Tibial artery (tissue), 4 donors: ENCODE measurements at places on chromosomes 2 and 18.
A peak's percentile ranks its signal among the peaks of the same experiment; 100 is the strongest.

- DNase-seq, result no peak
These were observed 1.4 kb upstream of the PLCL1 start for GRCh38 chr2:197803033-197803444.

DNA sequence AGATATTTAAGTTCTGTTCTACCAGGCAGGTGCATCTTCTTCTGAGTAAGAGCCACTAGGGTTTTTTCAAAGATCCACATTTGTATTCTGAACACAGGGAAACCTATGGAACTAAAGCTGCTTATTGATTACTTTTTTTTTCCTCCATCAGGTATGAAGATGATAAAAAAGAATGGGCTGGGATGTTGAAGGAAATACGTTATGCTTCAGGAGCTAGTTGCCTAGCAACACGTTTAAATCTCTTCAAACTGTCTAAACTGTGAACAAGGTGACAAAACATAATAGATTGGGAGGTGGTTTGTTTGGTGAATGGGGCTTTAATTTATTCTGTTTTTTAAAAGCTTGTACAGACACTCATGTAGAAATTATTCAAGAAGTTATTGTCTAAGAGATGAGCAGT, 15.9 kb downstream of the KLHL41 start:
- DNase-seq, result no peak

GRCh38 chr2:126782648-126783047, 116.0 kb upstream of the TEX51 start:
- peak; percentile 37 for DNase-seq

DNA sequence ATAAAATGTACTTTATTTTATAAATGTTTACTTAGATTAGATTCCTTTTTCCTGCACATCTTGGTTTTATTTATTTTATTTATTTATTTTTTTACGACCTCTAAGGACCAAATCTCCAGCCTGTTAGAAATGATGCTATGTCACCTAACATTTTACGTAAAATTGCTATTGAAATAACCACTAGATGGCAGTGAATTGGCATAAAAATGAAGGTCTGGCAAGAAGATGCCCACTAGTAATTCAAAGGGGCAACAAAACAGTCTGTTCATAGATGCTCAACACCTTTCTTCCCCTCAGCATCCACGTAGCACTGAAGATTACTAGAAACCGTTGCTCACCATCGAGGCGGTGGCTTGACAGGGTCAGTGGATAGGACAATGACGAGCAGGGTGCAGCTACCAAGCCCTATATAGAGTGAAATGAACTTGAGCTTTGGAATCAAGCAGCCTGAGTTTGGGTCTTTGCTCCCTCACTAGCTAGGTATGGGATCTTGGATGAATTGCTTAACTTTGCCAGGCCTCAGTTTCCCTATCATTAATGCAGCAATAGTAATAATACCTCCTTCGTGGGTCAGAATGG, 128.7 kb upstream of the L3MBTL4 start:
- no peak for DNase-seq

DNA sequence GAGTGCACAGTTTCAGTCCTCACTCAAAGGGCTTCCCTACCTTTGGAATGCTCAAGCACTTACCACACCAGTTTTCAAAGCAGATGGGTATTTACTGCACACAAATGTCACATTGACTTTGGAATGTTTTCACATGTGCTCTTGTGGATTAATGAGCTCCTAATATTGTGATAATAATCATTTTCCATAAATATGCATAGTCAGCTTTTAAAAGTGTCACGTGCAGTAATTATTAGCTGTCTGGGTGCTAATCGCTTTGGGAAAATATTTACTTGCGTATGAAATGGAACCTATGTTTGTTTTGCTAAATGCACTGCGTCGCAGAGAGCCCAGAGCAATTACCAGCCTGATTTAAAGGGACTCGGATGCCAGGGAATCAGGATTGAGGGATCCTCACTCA, 229.3 kb downstream of the SMAD2 start:
- DNase-seq, result no peak

GRCh38 chr18:36162981-36163380, 24.3 kb upstream of the MOCOS start:
- no peak for DNase-seq

DNA sequence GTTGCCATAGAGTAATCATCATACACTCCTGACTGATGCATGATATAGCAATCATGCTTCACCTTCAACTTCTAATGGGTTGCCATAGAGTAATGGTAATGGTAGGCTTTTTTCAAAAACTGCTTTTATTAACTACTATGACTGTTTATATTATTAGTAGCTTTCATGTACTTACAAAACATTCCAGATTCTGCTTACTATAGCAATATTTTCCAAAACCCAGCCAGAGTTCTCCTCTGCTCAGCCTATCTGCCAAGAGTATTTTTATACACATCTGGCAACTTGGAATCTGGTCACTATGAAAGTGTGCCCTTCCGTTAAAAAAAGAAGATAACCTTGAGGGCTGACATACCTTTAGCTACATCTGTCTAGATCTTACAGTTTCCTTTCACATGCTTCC, 5.0 kb upstream of the UNC80 start:
- DNase-seq, result no peak

- no peak for DNase-seq
These were observed 398.4 kb upstream of the CHST9 start for GRCh38 chr18:27583466-27583865.

- no peak for DNase-seq
These were observed 23.0 kb downstream of the POU3F3 start for GRCh38 chr2:104876606-104877570.

DNA sequence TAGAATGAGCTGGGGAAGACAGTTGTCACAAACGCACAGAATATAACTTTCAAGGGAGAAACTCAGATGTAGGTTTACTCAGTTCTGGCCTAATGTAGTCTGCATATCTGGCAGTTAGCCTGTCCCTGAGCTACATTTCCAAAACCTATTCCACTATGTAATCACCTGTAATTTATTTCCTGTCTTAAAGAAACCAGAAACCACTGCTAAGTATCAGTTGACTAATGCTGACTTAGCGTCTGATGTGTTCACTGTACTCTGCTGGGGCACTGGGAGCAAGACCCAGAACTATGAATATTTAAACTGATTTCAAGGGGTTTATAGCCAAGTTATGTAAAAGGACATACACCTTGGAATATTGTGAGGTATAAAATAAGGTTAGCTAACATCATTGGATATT, 1995.2 kb upstream of the PIK3C3 start:
- DNase-seq, result no peak

DNA sequence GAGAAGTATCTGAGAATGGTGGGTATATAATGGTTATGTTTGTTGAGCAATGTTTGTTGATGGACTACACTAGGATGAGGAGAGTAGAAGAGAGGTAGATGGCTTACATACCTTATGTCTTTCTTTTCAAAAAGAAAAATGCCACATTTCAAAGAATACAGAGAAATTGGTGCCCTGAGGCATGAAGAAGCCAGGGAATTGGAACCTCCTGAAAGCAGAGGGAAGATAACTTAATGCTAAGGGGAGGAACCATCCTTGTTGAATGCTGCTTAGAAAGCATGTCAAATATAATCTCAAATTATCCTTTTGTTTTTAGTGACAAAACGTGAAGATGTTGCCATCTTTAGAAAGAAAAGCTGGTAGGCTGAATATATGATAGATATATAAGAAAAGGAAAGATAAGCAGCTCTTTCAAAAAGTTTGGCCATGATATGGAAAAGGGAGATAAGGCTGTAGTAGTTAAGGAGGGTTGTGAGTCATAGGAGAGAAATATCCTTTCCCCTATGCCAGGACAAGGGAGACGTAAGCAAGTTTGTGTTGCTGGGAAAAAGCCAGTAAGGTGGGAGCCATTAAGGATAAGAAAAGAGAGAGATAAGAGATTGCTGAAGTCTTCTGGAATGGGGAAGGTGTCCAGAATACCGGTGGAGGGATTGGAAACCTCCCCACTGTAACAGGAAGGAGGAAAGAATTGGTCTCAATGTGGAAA, 66.3 kb downstream of the SCN2A start:
- DNase-seq, result no peak

DNA sequence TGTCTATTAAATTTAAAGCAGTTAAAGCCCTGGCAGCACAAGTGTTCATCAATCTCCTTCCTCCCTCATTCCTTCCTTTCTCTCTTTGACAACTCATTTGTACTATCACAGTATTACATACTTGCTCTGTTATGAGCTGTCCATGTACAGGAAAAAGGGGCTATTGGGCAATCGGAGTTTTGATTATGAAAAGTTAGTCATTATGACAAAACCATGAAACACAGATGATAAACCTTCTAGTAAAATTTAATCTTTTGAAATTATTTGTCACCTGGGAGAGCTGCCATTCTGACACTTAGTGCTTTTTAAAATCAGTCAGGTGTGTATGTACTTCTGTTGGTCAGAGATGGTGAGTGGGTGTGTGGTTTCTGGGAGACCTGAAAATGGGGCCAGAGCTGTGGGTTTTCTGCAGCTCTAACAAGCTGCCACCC, 39.4 kb downstream of the MAP4K4 start:
- DNase-seq, result no peak

- DNase-seq, result no peak
These were observed 148.9 kb downstream of the TCF4 start for GRCh38 chr18:55439056-55439455.

DNA sequence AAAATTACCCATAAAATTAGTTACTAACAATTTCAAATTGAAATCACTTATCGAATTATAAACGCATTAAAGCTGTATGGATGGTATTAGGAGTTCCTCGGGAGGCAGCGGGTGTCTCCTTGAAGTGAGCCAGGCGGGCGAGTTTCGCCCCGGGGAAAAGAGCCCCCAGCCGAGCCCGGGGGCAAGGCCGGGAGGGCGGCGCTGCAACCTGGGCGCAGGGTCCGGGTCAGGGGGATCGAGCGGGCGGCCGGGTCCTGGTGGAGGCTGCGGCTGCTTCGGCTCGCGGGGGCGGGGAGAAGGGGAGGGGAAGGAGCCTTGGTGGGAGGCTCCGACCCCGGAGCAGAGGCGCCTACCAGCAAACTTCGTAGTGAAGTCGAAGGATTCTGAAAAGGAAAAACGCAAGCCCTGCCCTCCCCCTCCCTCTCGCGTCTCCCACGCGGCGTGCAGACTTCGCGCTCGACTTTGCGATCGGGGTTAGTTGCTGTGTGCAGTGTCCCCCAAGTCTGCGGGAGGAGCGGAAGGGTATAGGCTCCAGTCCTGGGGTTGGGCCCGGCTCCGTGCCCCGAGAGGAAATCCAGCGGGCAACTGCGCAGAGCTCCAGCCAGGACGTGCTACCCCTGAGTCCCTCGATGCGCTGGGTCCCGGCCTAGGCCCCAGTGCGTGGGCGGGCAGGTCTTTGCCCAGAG, 140.8 kb downstream of the MEIS1 start:
- no peak for DNase-seq

DNA sequence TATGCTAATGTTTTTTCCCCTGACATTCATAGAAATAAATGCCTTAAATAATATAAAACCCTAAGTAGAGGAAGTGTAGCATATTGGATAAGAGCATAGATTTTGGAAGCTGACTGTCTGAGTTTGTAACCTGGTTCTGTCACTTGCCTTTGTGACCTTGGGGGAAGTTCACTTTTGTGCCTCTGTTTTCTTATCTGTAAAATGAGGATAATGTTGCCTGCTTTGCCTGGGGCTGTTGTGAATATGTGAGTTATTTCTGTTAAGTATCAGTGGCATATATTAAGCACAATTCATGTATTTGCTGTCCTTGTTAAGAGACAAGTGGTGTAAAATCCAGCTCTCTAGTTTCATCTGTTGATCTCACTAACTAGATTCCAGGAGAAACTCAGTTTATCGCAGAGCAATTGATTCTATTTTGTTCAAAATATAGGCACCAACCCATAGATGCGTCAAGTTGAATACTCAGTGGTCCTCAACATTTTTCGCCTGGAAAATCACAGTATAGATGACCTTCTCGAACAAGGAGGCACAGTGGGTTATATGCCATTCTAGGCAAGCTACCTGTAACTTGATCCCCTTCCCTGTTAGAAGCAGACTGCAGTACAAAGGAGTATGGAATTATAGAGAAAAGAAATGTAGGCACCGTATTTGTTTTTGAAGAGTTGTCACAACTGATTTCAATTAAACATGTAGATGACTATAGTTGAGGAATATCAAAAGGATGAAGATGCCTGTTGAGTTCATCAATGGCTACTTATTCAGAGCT, 67.0 kb downstream of the SOCS6 start:
- DNase-seq, result no peak

DNA sequence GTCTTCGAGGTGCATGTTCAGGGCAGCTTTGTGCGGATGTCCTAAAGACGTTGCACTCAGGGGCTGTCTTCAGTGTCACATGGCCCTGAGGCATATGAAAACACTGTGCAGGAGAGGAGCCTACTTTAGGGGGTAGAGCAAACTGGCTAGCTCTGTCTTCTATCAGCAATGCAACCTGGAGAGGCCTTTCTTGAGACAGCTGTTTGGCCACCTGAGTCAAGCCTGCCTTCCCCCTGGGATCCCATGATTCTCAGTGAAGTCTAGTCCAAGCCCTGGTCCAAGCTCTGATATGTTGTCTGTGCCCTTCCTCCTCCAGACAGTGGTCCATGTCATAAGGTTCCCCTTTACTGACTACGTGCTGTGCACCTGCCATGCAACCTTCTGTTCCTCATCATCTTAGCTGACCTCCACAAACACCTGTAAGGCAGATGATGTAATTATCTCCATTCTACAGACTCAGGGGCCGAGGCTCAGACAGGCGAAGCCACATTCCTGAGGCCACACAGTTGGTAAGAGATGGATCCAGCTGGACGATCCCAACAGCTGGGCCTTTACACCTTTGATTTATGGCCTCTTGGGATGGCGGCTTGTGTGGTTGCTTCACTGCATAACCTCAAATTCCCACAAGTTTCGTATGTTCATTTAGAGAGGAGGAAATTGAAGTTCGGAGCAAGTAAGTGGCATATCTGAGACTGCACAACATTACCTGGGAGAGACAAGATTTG, 109.9 kb downstream of the COPS8 start:
- no peak for DNase-seq

DNA sequence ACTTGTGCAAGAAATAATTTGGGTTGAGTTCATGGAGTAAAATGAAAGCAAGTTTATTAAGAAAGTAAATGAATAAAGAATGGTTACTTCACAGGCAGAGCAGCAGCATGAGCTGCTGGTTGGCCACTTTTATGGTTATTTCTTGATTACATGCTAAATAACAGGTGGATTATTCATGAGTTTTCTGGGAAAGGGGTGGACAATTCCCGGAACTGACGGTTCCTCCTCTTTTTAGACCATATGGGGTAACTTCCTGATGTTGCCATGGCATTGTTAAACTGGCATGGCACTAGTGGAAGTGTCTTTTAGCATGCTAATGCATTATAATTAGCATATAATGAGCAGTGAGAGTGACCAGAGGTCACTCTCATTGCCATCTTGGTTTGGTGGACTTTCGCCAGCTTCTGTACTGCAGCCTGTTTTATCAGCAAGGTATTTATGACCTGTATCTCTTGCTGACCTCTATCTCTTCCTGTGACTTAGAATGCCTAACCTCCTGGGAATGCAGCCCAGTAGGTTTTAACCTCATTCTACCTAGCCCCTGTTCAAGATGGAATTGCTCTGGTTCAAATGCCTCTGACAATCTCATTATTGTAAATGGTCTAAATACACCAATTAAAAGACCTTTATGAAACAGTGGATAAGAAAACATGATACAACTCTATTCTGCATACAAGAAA, 114.1 kb upstream of the FIGN start:
- DNase-seq, result no peak

GRCh38 chr2:30022444-30023071, 101.2 kb upstream of the ALK start:
- no peak for DNase-seq

GRCh38 chr2:134070281-134070741, 183.6 kb upstream of the MGAT5 start:
- DNase-seq, result no peak

- DNase-seq, result no peak
These were observed 133.5 kb downstream of the ASXL3 start for GRCh38 chr18:33711514-33711913.
